ENCODE measurements at places on chromosomes 3 and 15.

GRCh38 chr3:70431911-70432310 is 119.5 kb upstream of the MDFIC2 start:
- no peak for DNase-seq

GRCh38 chr3:135272026-135272669 is 477.1 kb downstream of the EPHB1 start:
- DNase-seq = no peak

DNA sequence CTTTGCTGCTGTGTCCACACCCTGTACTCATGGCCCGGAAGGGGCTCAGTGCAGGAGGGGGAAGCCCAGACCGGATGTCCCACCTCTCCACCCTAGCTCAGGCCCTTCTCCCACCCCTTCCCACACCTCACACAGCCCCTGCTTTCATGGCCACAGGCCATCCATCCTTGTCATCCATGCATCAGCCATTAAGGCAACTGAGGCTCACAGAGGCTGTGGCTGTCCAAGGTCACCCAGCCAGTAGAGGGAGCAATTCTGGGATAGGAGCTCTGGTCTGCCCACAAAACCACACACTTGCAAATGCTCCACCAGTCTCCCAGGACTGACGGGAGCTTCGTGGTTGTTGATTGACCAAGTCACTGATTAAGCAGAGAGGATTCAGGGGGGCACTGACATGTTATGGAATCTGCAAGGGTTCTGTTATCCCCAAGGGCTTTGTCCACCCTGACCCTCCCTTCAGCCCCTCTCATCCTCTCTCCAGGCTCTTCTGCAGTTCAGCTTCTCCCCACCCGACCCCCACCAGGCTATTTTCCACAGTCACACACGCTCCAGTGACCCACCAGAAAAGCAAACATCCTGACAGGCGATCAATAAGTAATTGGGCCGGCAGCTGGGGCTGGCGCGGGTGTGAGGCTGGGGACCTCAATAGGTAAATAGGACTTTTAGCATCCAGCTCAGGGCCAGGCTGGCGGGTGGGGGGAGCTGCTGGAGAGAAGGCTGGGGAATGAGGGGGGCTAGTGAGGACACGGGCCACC is 15.1 kb downstream of the LINGO1 start:
- DNase-seq = no peak

GRCh38 chr15:81183439-81183775 is 13.3 kb upstream of the IL16 start:
- no peak for DNase-seq

DNA sequence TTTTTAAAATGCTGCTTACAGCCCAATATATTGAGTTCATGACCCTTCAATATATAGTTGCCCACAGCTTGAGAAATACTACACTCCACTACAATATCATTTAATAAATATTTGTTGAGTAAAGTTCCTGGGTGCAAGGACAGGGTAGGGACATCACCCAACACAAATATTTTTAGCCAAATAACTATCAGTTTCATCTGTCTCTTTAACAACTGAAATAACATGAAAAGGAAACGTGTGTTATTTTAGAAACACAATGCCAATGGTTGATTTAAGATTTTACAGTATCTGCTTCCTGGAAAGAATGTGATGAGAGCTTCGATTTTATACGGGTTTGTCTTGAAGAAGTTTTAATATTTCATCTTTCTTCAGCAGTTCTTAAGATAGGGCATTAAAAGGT is 67.7 kb upstream of the CDV3 start:
- DNase-seq = no peak

DNA sequence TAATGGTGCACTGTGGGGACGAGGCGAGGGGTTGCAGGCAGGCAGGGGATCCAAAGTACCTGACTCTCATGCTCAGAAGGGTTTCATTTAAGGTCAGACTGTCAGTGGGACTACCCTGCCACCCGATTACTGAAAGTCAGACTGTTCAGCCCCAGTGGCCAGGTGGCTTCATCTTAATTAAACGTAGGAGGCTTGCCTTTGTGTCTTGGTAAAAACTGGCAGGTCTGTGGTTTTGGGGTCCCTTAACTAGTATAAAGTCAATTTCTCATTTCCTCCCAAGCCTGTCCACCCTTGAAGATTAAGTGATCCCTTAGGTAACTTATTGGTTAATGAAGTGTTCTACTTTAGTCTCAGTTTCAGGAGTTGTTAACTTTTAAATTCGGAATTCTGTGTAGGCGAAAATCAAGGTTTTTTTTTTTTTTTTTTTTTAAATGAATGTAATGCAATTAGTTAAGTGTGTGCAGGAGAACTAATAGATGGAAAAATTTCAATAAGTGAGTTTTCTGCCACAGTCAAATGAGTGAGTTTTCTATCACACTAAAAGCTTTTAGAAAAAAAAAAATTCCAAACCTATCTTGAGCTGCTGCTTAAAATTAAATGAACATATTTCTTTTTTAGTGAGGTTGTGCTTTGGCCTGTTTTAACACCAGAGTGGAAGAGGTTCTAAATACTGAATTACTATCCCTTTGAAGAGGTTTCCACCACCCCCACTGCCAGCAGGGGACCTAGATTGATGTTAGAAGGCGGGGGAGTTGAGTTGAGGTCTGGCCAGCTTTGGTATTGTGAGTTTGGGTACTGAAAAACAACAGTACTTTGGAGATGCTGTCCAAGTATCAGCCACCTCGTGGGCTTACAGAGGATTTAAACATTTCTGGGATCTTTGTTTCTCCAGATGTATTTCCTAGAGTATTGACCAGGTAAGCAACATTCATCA is 15.2 kb downstream of the ITPR1 start:
- DNase-seq = no peak

DNA sequence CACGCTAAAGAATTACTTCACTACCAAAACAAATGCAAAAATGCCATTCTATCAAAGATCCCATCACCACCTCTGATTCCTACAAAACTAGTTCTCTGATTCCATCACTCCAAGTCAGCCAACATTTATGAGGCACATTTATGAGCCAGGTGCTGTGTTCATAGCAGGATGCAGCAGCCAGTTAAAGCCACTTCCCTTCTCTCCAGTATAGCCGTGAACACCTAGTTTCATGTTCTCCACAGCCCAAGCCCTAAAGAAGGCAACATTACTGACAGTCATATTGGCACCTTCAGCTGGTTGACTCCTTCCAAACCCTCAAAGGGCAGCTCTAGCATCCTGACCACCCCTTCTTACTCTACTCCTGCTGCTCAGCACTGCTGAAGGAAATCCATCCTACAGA is 36.4 kb downstream of the RYK start:
- no peak for DNase-seq

- DNase-seq = no peak
These were observed 1.3 kb downstream of the ARHGEF26 start for GRCh38 chr3:154122552-154122911.

DNA sequence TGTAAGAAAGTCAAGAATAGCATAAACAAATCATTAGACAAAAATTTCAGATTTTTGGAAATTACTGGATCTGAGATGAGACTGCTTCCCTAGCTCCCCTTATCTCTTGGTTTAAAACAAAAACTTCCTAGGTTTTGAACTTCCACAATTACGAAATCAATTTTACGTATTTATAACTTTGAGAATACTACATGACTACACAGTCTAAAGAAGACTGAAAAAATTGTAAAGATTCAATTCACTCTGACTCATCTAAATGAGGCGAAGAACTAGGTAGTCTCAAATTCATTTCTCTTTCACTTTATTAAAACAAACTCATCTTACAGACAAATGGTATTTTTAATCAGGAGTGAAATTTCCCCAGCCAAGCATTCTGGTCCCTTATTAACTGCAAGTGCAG is 10.3 kb downstream of the CCDC54 start:
- no peak for DNase-seq

DNA sequence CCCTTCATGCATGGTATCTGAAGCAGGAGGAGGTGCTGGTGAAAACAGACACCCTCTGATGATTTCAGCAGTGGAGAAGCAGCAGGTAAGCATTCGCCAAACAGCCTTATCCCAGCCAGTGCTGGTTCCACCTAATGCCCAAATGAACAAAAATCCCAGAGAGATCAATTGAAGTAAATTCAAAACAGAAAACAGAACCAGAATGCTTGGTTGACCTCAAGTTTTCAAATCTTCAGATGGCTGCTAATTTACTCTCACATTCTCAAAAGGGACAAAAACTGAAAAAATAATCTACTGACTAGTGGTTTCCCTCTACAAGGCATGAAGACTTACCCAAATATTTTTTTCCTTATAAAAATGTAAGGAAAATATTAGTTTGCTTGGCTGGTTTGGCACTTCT is 87.0 kb upstream of the MYO5C start:
- DNase-seq = no peak

DNA sequence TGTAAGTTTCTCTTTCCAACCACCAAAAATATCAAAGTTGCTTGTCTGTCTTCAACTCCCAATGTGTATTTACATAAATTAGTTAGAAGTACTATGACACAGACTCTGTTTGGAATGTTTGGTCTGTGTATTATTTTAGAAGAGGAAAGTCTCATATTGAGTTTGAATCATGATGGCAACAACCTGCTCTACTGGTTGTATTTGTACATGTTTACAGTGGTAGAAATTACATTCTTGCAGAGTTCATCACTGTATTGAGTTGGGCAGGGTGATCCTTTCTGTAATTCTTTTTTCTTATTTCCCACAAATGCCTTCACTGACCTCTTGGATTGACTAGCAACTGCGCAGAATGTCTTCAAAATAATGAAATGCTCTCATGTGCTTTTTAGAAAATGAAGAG is 149.6 kb downstream of the CHL1 start:
- DNase-seq = no peak

- DNase-seq = no peak
These were observed 16.1 kb upstream of the SEC61A1 start for GRCh38 chr3:128036119-128036518.

- no peak for DNase-seq
These were observed 149.2 kb upstream of the SLC24A5 start for GRCh38 chr15:47971637-47972036.

- no peak for DNase-seq
These were observed 20.2 kb downstream of the LRIG1 start for GRCh38 chr3:66480666-66481065.

DNA sequence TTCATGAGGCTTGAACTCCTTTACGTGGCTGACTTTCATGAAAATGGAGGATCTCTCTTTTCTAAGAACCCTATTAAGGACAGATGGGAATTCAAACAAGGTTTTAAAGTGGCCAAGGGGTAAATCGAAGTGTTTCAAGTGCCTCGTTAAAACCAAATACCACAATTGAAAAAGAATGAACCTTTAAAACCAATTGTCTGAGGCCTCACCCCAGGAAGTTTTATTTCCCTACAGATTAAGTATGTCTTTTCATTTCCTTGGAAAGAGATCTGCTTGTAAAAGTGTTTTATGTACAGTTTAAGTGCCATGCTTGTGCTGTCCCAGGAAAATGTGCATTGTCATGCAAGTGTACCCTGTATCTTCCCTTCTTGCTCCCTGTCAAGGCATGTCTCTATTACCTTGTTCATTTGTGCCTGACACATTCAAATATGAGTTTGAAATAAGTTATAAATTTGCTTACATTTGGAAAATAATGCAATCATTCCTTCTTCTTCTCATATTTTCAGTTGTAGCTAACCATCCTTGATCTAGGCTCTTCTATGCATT is 138.7 kb downstream of the ZPLD1 start:
- DNase-seq = no peak

DNA sequence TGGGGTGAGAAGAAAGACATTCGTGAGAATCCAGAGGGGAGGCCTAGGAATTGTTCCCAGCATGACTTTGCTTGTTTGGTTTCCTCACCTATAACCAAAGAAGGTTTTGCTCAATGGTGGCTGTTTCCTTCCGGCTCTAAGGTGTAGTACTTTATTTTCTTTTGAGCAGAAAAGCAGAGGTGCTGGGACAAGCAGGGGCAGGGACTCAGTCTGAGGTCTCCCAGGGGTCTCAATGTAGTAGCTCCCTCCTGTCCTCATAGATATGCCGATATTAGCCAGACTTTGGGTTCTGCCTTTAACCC is 41.6 kb downstream of the ZBTB38 start:
- DNase-seq = no peak

- no peak for DNase-seq
These were observed 8.0 kb downstream of the GABRR3 start for GRCh38 chr3:98027085-98027446.

GRCh38 chr15:56943403-56943802 is 25.0 kb downstream of the TCF12 start:
- DNase-seq = no peak

- no peak for DNase-seq
These were observed 121.7 kb upstream of the GOLGA6L4 start for GRCh38 chr15:84113919-84114318.

DNA sequence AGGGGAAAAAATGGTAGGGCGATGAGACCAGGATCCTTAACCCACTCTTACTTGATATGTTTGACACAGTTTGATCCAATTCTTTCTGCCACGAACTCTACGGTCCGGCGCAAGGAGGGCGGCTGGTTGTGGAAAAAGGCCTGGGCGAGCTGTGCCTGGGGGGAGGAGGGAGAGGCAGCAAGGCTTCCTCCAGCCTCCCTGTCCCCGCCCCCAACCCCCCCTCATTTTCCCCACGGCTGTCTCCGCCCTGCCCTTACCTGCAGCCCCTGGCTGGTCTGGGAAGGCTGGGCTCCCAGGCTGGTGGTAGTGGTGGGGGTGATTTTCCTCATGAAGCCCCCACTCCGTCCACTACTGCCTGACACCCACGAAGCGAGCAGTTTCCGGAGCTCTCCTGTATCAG is 8.0 kb downstream of the CDAN1 start:
- DNase-seq = no peak

- no peak for DNase-seq
These were observed 10.5 kb downstream of the WWTR1 start for GRCh38 chr3:149647285-149647684.

DNA sequence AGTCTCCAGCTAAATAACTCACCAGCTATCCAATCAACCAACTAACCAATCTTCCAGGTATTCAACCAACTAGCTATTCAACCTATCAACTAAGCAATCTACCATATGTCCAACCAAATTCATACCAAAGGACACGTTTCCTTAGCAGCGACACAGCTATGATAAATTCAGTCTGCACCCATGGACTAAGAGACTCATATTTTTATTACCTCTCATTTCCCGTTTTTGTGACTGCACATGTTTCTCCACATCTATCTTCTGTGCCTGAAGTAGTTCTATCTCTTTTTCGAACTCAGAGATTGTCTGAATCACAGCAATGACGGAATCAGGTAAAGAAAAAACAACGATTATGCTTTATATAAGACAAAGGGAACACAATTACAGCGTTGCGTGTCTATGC is 34.0 kb upstream of the GNB5 start:
- no peak for DNase-seq

- no peak for DNase-seq
These were observed 182.1 kb downstream of the CLSTN2 start for GRCh38 chr3:140117096-140117526.

DNA sequence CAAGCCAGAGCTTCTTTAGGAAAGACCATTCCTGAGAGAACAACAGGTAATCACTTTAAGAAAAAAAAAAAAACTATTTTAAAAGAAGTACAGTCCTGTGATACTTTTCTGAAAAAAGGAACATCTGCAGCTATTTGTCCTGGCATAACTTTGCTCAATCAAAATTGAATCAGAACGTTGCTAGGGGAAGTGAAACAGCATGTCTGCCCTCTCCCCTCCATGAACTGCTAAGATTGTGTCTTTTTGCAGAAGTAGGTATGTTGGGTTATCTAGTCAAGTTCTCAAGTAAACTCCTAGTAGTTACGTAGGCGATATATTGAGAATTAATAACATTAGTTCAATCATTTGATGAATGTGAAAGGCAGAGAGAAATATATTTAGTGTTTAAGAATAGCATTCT is 1013.3 kb downstream of the TUSC7 start:
- no peak for DNase-seq

GRCh38 chr3:15121936-15122335 is 23.0 kb upstream of the RBSN start:
- DNase-seq = no peak
